ENCODE measurements at places on chromosomes 16 and 17. TPM values are rescaled to one million over a fixed set of nuclear protein-coding genes. Genes with fewer than 3 reads are reported as not detected.

LGALS9 gene
- total RNA-seq: 1.9 TPM

TPSD1 gene
- total RNA-seq: not detected

JUP gene
- total RNA-seq: 37.4 TPM

EIF3CL gene
- 60.4 TPM for total RNA-seq

FAM171A2 gene
- 60.8 TPM for total RNA-seq

NARF gene
- 38.1 TPM for total RNA-seq

NPIPB8 gene
- not detected for total RNA-seq

PERCC1 gene
- total RNA-seq: not detected

MSLN gene
- not detected for total RNA-seq

DHX38 gene
- total RNA-seq: 44.6 TPM

USP43 gene
- total RNA-seq: 3.6 TPM

MYH2 gene
- 0.62 TPM for total RNA-seq

KANSL1 gene
- total RNA-seq: 116 TPM

UTS2R gene
- not detected for total RNA-seq

Data from occipital lobe (tissue), 3 donors.